ENCODE measurements at places on chromosomes 1 and 21.

GRCh38 chr1:222893255-222893654 lies 78.4 kb downstream of the DISP1 start:
- DNase-seq: no peak

GRCh38 chr1:69737527-69738185 lies 169.9 kb downstream of the LRRC7 start:
- DNase-seq: no peak

- DNase-seq: no peak
These were observed 13.9 kb upstream of the POFUT2 start for GRCh38 chr21:45301521-45302081.

- no peak for DNase-seq
These were observed 25.8 kb downstream of the COL18A1 start for GRCh38 chr21:45430521-45431501.

DNA sequence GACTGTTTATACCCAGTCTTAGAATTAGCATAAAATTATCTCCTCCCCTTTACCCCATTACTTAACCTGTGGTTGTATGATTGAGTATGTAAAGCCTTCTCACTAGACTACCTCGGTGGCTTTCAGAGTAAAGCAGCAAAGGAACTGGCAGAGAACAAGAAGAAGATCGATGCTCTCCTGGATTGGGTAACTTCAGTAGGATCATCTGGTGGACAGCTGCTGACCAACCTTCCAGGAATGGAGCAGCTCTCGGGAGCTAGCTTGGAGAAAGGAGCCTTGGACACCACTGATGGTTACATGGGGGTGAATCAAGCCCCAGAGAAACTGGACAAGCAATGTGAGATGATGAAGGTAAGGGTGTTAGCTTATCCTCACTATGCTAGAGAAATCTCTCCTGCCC lies 138.6 kb upstream of the BMP8A start:
- DNase-seq: no peak

DNA sequence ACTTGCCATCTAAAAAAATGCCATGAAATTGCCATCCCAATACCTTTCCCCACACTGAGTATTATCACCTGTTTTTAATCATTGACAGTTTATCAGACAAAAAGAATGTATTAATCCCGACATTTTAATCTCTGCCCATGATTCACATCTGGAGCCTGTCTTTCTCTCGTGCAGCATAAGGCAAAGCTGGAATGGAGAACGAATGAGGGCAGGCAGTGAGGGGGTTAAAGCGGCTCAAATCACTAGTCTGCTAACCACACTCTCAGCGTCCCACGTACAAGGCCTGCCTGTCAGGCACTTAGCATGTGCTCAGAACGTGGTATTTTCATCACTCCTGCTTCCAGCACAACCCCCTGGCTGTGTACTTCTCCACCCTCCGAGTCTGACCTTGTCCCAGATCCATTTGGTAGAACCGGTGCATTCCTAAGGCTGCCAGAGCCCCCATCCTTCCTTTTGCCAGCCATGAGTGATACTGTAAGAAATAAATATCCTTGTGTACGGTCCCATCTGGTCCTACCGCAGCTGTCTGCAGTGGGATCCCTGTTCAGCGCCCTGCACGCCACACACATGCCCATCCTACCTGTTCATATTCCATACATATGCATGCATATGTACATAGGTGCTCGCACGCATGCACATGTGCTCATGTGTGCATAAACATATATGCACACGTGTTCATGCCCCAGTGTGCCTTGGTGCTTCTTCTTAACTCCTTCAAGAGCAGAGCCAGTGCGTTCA lies 34.6 kb upstream of the FHAD1 start:
- no peak for DNase-seq

GRCh38 chr1:8379513-8380186 lies 61.7 kb downstream of the SLC45A1 start:
- DNase-seq: no peak
